Left lung (tissue), 14 donors: ENCODE measurements at places on chromosomes 7 and 10. TPM values are rescaled to one million over a fixed set of nuclear protein-coding genes. Genes with fewer than 3 reads are reported as not detected.

DNA sequence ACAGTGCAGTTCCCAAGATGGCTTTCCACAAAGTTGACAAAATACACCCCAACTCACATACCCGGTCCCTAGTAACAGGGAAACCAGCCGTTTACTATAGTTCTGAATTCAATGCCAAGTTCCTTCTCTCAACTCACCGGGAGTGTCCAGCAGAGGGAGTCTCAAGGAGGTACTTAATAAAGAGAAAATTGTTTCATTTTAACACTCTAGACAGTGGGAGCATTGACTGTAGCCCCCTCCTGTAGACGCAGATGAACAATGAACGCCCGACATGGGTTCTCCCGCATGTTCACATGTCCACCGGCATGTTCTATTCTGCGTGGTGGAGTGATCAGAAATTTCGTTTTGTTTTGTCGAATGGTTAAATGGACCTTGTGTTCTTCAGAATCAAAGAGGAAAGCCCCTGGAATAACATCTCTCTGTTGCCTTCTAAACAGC is 1.9 kb downstream of the HIPK2 start:
- DNase-seq, result peak; percentile 85

GRCh38 chr10:34801097-34801733 is 13.9 kb downstream of the PARD3 start:
- no peak for DNase-seq

- no peak for DNase-seq
Measured at GRCh38 chr10:105956550-105956949, 1208.0 kb downstream of the SORCS1 start.

Gene NACAD
- 7.3 TPM for total RNA-seq

Gene PLAU
- 26.6 TPM for total RNA-seq

Gene ADCK2
- total RNA-seq, result 22.0 TPM

GRCh38 chr7:112420236-112420861 is 29.9 kb upstream of the IFRD1 start:
- no peak for DNase-seq

GRCh38 chr7:101162551-101163278 is 2.7 kb downstream of the VGF start:
- peak; percentile 74 for DNase-seq

Gene PNLIPRP1
- not detected for total RNA-seq

Gene TYSND1
- 14.5 TPM for total RNA-seq

Gene CHAT
- not detected for total RNA-seq

Gene SHH
- total RNA-seq, result 4.4 TPM

DNA sequence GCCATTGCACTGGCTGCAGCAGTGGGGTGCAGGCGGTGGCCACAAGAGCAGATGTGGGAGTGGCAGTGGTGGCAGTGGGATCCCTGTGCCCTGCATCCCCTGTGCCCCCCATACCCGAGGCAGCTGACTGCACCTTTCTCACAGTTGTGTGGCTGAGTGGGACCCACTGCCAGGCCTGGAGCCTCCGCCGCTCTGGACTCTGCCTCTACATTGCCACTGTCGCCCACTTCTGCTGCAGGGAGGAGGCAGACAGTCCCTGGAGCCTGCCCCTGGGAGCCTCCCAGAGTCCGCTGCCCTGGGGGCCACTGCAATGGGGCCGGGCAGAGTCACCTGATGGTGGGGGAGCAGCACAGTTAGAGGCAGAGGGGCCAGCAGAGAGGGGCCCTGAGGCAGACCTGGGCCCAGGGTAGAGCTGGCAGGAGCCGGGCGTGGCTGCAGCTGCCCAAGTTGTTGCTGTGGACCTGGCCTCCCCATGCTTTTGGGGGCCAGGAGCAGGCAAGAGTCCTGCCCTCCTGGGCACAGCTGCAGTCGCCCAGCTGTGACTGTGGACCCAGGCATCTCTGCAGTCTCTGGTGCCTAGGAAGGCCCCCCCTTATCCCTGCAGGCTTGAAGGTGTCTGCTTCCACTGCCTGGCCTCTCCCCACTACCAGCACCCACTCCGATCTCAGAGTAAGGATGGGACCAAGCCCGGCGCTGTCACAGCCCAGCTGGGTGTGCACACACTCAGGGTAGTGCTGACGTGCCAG is 22.2 kb downstream of the FAM241B start:
- DNase-seq, result no peak

DNA sequence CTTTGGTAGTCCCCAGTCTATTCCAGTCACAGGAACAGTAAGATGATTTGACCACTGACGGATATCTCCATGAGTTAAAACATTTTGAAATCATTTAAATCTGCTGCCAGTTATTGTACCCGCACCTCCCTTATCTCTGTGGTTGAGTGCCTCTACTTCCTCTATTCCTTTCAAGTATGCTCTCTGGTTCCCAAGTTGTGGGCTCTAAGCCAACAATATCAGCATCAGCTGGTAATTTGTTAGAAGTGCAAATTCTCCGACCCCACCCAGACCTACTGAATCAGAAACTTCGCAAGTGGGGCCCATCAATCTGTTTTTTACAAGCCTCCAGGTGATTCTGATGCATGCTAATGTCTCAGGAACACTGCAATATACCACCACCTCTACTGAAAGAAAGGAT is 235.5 kb downstream of the CCSER2 start:
- DNase-seq, result no peak

Gene FAM24B
- total RNA-seq, result 4.0 TPM

DNA sequence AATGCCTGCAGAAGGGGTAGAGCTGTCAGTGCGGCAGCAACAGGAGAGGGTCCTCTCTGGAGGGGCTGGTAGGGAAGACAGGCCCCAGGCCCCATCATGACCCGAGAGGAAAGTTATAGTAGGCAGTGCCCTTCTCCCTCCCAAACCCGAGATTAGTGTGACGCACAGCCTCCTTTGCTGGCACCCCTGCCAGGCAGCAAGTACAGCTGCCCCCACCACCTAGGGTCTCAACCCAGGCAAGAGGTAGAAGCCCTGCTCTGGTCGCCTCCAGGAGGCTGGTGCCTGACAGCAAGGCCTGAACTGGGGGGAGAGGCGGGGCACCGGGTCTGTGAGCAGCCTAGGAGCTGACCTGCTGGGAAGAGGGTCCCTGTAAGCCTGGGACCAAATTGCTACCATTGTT is 15.5 kb downstream of the LOXL4 start:
- DNase-seq, result no peak

GRCh38 chr10:102773986-102774385 is 30.2 kb downstream of the WBP1L start:
- no peak for DNase-seq

- DNase-seq, result no peak
Measured at GRCh38 chr7:99143521-99143852, 421 bp downstream of the SMURF1 start.

- DNase-seq, result no peak
Measured at GRCh38 chr10:109393425-109393824, 529.9 kb downstream of the XPNPEP1 start.

GRCh38 chr7:109215341-109215740 is 645.7 kb downstream of the DNAJB9 start:
- no peak for DNase-seq

DNA sequence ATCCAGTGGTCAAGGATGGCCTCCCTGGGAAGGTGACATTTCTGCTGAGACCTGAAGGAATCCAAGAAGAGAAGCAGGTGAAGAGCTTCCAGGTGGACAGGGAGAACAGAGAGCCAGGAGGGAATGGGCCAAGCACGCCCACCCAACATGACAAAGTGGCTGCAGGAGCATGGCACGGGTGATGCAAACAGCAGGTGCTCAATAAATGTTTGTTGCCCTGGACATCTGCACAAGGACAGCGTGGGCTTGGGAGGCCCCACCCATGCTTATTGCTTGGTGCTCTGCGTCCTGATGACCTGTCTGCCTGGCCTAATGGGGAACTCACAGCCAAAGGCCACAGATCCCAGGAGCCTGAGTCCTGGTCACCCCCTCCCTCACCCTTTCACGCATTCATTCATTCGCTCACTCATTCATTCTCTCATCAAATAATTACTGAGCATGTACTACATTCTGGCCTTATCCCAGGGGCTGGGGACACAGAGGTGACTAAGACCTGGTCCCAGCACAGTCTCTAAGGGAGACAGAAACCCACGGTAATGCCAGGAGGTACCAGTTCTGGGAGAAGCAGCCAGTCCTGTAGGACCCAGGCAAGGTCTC is 13.1 kb downstream of the RHBDD2 start:
- no peak for DNase-seq

Gene GRID2IP
- total RNA-seq, result 0.21 TPM

DNA sequence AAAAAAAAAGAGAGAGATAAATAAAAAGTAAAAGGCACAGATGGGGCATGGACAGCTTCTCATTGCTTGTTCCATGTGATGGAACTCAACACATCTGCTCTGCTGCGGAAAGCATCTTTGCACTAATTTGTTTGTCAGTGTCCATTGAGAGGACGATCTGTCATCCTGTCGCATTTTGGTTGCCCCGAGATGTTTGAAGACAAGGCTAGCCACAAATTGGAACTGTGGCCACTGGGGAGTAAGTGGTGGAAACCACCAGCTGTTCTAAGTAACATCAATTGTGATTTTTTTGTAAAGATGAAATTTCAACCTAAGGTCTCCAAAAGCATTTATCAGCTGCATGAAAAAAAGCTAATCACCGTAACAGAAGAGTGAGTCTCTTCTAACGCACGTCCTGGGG is 312.7 kb downstream of the ADARB2 start:
- no peak for DNase-seq

DNA sequence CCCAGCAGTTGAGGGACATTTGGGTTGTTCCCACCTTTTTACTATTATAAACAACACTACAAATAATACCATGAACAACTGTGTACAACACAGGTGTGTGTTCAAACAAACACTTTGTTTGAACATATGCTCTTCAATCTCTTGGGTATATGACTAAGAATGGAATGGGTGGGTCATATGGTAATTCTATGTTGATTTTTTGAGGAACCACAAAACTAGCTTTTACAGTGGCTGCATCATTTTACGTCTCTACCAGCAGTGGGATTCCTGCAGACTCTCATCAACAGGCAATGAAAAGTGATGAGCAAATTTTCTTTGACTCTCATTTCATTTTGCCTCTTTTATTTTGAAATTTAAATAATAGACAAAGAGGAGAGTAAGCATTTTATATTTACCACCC is 116.9 kb upstream of the KLF14 start:
- DNase-seq, result no peak

Gene KCND2
- total RNA-seq, result 0.21 TPM

Gene RAPGEF5
- 64.6 TPM for total RNA-seq

DNA sequence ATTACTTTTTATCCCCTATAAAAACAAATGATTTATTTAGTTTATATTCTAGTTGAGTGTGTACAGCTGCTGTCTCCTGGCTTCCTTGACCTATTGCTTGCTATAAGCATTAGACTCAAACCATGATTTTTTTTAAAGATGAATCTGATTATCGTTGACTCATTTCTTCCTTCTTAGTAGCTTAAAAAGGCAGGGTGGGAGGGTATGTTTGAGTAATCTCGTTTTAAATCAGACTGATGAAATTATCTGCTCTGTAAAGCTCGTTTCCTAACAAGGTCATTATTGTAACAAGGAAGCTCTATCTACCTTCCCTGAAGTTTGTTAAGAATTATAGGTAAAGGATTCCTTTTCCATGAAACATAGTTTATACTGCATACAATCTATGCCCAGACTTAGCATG is 276.3 kb upstream of the KCND2 start:
- DNase-seq, result no peak

DNA sequence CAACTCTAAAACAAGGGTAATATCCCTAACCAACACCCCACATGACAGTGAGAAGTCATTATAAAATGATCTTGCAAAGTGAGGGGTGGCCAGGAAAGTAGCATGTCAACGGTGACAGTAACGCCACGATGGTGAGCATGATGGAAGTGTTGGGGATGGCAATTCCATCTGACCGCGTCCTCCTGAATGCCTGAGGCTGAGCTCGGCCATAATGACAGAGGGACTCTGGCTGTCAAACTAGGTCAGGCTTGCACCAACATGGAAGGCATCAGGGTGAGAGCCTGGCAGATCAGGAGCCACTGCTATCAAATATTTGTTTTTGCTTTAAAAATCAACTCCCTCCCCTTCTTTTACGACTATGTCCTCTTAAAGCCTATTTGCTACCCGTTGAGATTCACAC is 55.7 kb upstream of the EFCAB10 start:
- DNase-seq, result no peak

DNA sequence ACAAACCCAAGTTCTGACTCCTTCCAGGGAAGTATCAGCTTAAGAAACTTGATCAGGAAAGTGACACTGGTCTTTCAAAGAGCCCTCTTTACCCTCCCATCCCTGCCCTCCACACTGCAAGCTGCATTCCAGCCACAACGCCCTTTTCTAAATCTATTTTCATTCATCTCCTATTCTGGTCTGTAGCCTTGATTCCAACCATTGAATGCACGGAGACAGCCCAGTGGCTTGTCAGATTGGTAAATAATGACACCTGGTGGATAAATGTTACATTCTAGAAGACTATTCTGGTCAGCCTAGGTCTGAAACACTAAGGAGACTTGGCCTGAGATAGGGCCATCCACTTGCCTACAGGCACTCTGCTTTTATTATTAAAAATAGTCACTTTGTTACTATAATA is 20.9 kb downstream of the MORN4 start:
- no peak for DNase-seq

- peak; percentile 35 for DNase-seq
Measured at GRCh38 chr7:128831994-128832879, 2.0 kb downstream of the FLNC start.

Gene GJD4
- total RNA-seq, result not detected

- no peak for DNase-seq
Measured at GRCh38 chr7:151808400-151809145, 68.3 kb downstream of the PRKAG2 start.

Gene VWDE
- 2.6 TPM for total RNA-seq

- DNase-seq, result peak; percentile 50
Measured at GRCh38 chr10:104548090-104548489, 93.0 kb upstream of the SORCS3 start.

DNA sequence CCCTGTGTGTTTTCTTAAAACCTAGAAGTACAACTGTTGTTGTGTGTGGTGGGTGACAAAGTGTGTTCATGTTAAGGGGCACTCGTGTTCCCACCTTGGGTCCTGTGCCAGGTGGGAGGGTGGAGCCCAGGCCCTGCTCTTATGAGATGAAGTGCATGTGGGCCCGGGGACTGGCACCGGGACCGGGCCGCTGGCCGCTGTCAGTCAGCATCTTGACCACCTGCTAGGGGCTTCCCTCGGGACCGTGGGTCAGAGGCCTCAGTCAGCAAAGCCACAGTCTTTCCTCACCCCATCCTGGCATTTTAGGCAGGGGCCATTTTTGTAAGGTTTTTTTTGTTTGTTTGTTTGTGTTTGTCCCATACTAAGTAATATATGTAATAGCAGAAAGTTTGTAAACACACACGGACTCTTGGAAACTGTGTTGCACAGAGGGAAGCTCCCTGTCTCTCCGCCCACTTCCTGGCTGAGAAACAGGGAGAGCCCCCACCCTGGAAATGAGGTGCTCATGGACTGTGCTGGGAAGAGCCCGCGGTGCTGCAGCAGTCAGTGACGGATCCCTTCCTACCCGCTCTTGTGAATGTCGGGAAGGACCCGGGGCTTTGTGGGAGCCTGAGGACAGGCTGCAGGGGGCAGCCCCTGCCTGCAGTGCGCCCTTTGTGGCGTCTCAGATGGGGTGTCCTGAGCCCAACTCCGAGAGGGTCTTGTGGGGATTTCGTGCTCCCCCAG is 13.4 kb downstream of the AGAP3 start:
- no peak for DNase-seq

- no peak for DNase-seq
Measured at GRCh38 chr7:75690121-75690523, 48.6 kb downstream of the HIP1 start.
